ENCODE measurements at places on chromosomes 2 and 18.

DNA sequence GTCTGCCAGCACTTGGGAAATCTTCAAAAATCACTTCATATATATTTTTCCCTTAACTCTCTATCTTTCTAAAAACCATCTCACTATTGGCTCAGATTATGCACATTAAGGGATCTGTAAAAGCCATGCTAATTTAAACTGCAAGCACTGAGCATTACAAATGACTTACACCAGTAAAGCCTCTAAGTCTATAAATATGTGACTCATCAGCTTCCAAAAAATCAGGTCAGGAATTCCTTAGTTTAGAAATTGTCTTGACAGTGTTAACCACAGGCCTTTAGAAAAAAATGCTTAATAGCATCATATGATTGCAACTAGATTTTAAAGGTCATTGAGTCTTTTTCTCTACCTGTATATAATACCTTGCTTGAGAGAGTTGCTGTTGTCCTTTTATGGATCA lies 1113.6 kb upstream of the PIK3C3 start:
- no peak for DNase-seq

- no peak for DNase-seq
Observed at GRCh38 chr2:162073888-162074631, at the start of gene DPP4. Gene DPP4 (minus strand): TSS chr2:162074215. CDS start chr2:162073981, 234 bp downstream.

DNA sequence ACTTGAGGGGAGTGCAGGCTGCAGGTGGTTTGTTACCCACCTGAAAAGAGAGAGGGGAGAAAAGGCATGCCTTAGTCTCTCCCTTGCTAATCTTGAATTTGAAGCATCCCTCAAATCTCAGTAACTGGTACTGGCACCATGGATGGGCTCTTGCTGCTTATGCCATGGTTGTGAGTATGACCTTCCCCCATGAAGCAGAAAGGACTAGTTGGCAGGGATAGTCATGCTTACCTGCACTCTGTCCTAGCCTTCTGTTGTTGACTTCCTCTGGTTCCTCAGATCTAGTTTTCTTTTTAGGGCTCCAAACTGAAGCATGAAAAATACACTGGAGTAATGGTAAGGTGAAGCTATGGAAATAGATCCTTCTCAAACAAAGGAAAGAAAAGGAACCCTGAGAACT lies 191.2 kb downstream of the SPAG16 start:
- no peak for DNase-seq

DNA sequence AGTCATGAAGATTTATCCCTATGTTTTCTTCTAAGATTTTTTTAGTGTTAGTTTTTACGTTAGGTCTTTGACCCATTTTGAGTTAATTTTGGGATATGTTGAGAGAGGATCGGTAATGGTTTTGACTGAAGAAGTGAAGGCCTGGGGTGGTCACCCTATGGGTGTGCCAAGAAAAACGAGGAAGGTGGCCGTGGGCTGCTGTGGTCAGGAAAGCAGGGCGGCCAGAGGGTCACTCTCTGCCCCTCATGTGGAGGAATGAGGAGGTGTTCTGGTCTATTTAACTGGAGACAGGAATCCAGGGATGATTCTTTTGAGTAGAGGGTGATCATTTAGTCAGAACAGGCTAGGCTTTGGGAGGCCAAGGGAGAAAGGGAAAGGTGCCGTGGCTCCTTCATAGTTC lies 50.7 kb downstream of the MYO7B start:
- DNase-seq = no peak

All from inflammatory macrophage treated with lipopolysaccharide for 1 hour (primary cell).